Activated CD4-positive, alpha-beta T cell treated with anti-CD3 and anti-CD28 coated beads, Interleukin-2, Interleukin-6, amounts not matched to agents 100 ng/mL and 50 ng/mL, durations not matched to agents 16 hours and 8 hours (primary cell): ENCODE measurements at places on chromosomes 1 and 21.
A peak's percentile ranks its signal among the peaks of the same experiment; 100 is the strongest.

GRCh38 chr1:71647513-71648300 lies 566.9 kb upstream of the ZRANB2 start:
- no peak for DNase-seq

DNA sequence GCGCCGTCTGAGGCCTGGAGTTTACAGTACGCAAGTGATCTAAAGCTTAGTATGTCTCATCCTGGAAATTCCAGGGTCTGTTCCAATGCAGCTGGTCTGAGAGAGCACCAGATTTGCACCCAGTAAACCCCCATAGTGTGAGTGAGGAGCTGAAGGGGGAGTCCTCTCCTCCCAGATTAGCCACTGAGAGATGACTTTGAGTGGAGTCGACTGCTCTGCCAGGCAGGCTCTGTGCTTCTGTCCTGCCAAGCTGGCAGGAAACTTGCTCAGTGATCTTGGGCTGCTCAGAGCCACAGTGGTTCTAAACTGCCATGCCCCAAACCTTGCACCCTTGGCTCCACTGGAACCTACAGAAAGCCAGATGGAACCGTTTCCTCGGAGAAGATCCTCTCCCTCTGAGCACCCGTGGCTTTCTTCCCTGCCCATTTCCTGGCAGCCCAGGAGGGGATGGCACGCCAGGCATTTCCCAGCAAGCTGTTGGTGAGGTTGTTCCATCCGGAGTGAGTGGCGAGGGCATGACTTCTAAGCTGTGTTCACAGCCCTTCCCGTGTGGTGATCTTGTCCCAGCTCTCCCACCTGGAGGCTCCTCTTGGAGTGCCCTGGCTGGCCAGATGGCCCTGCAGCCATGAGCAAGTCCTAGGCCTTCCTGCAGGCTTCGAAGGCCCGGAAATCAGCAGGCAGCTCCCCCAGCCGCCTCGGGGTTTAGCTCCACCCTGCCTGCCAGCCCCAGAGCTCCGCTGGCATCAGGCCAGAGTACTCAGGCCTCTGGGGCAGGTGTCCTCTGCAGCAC lies 125.9 kb upstream of the VAMP3 start:
- no peak for DNase-seq

GRCh38 chr1:82139751-82140468 lies 339.2 kb downstream of the ADGRL2 start:
- DNase-seq: no peak

GRCh38 chr1:66271216-66271903 lies 262.6 kb upstream of the SGIP1 start:
- DNase-seq: peak; percentile 46

DNA sequence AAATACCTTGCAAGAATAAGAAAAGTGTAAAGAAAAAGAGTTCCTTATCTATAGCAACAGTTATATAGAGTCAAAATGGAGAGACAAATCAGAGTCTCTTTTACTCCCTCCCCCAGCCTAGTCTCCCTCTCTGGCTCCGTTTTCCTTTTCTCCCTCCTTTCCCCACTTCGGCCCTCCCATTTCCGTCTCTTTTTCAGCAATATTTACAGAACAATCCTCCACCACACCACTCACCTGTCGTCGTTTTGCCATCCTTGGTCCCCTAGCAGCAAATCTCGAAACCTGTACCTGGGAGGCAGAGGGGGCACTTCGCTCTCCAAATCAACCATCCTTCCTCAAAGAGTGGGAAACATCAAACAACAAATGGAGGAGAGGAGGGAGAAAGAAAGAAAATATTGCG lies 259 bp downstream of the KCNT2 start:
- DNase-seq: no peak

- no peak for DNase-seq
These were observed 19.5 kb upstream of the COL6A2 start for GRCh38 chr21:46078322-46078977.

GRCh38 chr1:8409106-8409505 lies 91.2 kb downstream of the SLC45A1 start:
- DNase-seq: no peak

DNA sequence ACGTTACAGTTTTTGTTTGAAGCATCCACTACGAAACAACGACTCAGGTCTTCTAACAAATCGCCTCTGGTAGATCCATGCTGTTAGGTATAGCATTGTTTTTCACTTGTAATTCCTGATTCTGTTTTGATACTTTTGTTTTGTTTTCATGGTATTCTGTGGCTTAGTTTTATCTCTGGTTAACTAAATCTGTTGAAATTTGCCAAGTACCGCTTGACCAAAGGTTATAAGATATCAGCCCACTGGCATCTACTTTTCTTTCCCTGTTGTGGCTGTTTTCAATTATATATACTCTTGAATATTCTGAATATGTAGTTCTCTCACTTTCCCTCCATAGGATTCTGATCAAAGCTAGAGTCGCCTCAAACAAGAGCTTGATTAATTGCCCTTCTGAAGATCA lies 274.8 kb upstream of the C1orf105 start:
- no peak for DNase-seq

DNA sequence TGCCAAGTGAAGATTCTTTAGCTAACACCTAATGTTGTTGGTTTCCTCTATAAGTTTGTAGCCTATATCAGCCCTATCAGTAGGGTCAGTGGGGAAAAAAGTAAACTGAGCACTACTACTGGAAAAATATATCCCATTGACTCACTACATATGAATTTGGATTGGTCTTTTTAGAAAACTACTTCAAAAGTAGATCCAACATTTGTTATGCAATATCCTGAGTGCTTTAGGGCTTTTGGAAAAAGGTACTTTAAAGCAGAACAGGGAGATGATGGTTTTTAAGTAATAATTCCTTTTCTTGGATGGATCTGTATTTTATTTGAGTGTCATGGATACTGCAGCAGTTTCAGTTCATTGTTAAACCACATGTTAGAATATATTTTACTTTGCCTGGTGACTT lies 7.1 kb downstream of the C1orf21 start:
- no peak for DNase-seq

GRCh38 chr1:182520736-182521135 lies 68.3 kb downstream of the RNASEL start:
- DNase-seq: no peak

- no peak for DNase-seq
These were observed 45.3 kb downstream of the LGR6 start for GRCh38 chr1:202238914-202239313.

DNA sequence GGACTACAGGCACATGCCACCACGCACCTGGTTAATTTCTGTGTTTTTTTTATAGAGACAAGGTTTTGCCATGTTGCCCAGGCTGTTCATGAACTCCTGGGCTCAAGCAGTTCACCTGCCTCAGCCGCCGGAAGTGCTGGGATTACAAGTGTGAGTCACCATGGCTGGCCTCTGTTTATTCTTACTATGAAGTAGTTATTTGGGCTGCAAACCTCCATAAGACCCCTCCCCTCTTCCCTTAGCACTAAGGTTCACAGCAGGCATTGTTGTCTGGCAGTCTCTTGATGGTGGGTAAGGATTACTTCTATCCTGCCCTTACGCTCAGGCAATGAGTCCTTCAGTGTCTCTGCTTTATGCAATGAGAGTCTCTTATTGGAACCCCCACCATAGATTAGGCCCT lies 51.8 kb downstream of the ANGPTL1 start:
- no peak for DNase-seq

DNA sequence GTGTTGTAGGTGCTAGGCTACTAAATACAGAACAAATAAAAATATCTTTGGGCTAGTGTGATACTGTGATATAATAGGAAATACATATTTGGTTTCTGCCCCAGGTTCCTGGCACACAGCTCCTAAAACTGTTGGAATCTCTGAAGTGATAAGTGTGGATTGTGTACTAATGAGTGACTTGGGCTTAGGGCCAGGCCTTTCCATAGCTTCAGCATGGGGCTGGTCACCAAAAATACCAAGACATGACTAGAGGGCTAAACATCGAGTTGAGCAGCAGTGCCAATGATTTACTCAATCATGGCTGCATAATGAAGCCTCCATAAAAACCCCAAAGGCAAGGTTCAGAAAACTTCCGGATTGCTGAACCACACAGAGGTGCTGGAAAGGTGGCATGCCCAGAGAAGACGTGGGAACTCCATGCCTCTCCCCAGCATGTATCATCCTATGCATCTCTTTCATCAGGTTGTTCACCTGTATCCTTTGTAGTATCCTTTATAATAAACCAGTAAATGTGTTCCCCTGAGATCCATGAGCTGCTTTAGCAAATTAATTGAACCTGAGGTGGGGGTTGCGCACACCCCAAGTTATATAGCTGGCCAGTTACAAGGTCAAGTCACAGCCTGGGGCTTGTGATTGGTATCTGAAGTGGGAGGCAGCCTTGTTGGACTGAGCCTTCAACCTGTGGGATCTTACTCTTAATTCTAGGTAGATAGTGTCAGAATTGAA lies 51.6 kb downstream of the ZMYM4 start:
- no peak for DNase-seq

GRCh38 chr1:35925741-35926140 lies 5.2 kb upstream of the AGO3 start:
- no peak for DNase-seq

DNA sequence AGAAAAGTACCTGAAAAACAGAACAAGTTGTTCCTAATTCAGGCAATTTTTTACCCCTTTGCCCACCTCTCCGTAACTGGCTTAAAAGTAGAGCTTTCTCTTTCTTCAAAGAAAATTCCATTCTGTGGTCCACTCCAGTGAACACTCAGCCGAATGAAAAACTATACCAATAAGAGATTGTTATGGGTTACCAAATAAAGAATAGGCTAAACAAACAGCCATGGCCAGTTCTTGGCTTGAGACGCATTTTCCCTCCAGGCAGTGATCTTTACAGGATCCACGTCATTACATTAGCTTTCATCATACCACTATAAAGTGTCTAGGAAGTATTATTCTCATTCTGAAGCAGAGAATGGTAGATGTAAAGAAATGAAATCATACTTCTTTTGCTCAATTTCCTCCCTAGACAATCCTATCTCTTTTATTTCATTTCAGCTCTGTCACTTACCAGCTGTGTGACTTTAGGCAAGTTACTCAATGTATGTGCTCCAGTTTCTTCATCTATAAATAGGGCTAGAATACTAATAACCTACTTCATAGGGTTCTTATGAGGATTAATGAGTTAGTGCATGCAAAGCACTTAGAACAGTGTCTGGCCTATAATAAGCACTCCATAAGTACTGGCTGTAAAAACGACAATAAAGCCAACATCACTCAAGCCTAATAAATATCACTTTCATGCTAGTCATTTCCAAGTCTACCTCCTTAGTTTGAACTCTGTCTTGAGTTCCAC lies 26.5 kb upstream of the TRIM45 start:
- DNase-seq: no peak

DNA sequence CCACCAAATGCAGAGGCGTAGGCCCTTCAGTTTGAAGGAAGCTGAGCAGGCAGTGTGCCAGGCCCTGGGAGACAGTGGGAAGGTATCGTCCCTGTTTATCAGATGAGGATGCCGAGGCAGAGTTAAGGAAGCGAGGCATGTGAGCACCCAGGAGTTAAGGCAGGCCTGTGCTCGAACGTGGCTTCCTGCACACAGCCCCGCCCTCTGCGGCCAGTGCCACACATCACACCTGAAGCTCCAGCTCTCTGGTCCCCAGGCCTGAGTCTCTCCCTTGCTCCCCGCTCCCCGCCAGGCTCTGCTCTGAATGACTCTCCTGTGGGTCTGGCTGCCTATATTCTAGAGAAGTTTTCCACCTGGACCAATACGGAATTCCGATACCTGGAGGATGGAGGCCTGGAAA lies 32.1 kb downstream of the EPHX1 start:
- DNase-seq: no peak

- DNase-seq: no peak
These were observed 51.5 kb upstream of the CNIH3 start for GRCh38 chr1:224564454-224565084.

- DNase-seq: no peak
These were observed 411.6 kb downstream of the SMYD3 start for GRCh38 chr1:246095443-246095842.

- no peak for DNase-seq
These were observed 54.3 kb upstream of the SERBP1 start for GRCh38 chr1:67484492-67484891.

DNA sequence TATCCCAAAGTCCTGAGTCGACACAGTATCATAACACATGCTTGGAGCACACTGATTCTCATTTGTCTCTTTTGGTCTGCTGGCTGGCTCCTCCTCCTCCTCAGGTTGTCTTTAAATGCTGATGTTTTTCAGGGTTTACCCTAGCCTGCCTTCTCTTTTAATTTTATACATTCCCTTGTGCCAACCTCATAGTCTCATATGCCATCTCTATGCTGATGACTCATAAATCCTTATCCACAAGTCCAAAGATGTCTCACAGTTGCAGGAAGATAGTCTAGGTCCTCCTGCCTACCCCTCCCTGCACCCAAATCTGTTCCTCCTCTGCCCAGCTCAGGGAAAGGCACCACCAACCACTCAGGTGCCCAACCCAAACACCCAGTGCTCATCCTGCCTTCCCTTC lies 108.3 kb downstream of the SIPA1L2 start:
- DNase-seq: no peak

GRCh38 chr1:145942871-145943270 lies 14.9 kb downstream of the LIX1L start:
- DNase-seq: no peak

- no peak for DNase-seq
These were observed 26.5 kb upstream of the PIGV start for GRCh38 chr1:26761217-26761616.

GRCh38 chr21:27129215-27129614 lies 162.3 kb upstream of the ADAMTS5 start:
- no peak for DNase-seq

GRCh38 chr1:77670330-77670729 lies 12.1 kb downstream of the ZZZ3 start:
- no peak for DNase-seq
